Stimulated activated CD4-positive, alpha-beta T cell treated with anti-CD3 and anti-CD28 coated beads, Interleukin-12 subunit alpha, Interleukin-12 subunit beta, amount 100 ng/mL, for 48 hours (primary cell): ENCODE measurements at places on chromosomes 4 and X.

- no peak for DNase-seq
Measured at GRCh38 chr4:153183146-153183545, 21.1 kb upstream of the TRIM2 start.

DNA sequence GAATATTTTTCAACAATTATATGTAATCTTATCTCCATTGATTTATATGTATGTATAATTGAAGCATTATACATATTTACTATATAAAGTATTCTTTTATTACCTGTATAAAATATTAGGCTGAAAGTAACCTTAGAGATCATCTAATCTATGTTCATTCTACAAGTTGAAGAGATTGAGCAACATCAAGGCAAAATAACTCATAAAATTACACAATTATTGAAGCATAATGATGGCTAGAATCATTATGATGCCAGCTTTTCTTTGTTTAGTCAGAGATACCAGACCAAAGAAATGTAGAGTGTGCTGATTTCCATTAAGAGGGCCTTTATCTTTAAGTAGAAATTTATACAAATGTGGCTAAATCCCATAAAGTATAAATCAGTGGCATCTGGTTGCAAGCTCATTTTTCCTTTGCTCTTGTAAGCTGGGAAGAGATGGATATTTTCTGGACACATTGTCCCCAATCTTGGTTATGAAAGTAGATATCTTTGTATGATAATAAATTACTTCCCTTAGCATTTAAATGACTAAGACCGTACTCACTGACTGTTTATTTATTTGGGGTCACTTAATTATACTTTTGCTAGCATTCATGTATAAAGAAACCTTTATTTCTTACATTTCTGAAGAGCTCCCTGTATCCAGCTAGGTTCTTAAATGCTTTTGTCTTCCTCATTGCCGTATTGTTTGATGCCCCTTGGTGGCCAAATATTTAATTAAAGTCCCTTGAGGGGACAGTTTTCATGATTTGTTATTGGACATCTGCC, 339.8 kb downstream of the PCDH7 start:
- no peak for DNase-seq

DNA sequence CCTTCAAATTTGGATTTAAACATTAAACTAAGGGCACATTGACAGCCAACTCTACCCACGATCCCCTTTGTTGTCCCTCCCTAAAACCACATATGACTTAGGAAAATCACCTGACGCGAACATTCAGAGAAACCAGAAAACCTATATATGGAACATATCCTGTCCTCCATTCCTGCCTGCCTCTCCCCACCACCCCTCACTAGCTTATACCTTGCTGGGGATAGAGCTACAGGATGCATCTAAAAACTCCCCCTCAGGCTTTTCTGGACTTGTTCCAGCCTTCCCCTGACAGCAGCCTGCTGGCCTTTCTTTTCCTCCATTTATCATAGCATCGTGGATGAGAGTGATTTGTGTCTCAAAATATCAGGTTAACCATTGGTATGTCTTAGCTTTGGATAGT, 8.8 kb downstream of the STK26 start:
- DNase-seq, result no peak

DNA sequence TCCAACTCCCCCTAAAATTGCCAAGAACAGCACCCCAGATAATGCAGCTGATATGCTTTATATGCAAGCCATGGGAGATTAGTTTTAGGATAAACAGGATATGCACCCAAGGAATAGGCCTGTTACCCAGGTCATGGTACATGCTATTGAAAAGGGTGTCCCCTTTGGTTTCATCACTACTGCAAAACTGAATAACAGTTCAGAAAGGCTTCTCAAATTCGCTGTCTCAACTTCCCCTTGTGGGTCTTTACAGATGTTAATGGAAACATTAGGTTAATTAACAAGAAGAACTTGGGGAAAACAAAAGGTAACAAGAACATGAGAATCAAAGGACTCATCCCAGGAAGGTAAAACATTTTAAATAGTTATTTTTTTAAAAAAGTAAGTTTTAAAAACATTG, 318.7 kb downstream of the PRR32 start:
- no peak for DNase-seq

DNA sequence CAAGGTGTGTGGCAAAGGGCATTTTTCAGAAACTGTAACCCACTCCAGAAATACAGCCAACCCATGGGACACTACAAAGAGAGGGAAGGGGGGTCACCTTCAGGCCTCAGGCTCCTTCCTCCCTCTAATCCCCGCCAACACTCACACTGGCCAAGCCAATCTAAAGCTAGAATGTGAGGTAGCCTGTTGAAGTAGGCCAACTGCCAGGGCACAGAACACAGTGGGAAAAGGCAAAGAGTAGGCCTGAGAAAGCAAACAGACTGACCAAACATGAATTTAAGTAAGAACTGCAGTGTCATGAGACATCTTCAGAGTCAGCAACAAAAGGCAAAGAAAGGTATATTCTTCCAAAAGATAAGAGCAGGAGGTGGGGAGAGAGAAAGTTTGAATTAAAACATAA, 289.0 kb downstream of the HNRNPD start:
- no peak for DNase-seq

GRCh38 chr4:150131581-150132228, 53.5 kb downstream of the DCLK2 start:
- no peak for DNase-seq

GRCh38 chrX:138683600-138683999, 27.9 kb downstream of the FGF13 start:
- DNase-seq, result no peak

DNA sequence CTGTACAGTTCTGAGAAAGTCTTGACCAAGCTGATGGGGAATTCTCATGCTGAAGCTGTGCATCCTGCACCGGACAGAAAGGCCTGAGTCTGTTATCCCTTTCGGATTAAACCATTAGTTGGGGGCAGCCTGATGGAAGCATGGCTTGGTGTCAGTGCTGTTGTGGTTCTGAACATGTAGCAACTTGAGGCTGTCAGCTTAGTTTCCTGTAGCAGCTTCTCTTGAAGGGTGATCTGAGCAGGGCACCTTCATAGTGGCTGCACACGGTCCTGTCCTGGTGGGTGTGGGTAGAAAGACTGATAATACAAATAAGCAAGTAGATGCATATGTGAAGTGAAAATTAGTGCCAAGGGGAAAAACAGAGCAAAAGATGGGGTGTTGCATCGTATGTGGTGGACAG, 11.7 kb downstream of the KIAA0232 start:
- DNase-seq, result no peak

DNA sequence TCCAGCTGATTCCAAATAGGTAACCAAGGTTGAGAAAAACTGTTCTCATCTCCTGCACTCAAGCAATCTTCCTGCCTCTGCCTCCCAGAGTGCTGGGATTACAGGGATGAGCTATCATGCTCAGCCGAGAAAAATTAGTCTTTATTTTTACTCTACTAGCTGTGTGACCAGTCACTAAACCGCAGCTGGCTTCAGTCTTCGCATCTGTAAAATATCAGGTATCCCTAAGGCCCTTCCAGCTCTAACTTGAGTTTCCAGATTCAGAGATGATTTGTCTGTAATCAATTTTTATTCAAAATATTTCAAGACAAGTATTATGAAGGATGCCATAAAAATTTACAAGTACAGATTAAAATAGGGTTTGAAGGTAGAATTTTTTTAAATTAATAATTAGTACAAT, 3.5 kb downstream of the ADH6 start:
- DNase-seq, result no peak

DNA sequence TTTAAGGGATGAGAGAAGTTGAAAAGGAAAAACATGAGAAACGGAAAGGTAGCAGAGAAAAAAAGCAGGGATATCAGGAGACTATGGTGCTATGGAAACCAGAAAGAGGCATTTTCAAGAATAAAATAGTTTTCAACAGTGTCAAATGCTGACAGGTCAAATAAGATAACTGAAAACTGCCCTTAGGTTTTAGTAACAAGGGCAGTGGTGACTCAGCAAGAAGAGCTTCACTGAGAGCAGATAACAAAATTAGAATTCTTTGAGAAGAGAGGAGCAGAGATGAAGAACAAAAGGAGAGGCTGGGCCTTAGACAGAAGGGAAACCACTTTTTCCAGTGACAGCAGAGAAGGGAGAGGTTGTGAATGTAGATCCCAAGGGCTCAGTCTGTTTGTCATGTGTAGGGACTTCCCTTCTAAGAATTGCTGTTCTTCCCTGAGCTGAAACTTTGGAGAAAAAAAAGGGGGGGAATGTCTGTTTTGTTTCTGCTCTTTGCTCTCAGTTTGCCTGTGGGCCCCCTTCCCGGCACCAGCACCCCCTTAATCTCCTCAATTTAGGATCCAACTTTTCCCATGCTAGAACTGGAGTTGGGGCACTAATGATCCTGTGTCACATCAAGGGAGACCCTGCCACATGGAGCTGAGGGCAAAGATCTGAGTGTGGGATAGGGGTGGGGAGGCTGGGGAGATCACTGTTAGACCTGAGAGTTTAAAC, 26.8 kb upstream of the MAGEA10 start:
- DNase-seq, result no peak

- no peak for DNase-seq
Measured at GRCh38 chr4:37687681-37688080, 1.5 kb upstream of the RELL1 start.

DNA sequence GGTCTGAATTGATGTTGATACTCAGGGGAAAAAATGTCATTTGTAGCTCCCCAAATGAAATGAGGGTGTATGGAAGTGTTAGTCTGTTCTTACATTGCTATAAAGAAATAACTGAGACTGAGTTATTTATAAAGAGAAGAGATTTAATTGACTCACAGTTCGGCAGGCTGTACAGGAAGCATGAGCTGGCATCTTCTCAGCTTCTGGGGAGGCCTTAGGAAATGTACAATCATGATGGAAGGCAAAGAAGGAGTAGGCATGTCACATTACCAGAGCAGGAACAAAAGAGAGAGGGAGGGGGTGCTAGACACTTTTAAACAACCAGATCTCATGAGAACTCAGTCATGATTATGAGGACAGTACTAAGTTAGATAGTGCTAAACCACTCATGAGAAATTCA, 1199.9 kb upstream of the DIAPH2 start:
- DNase-seq, result no peak

DNA sequence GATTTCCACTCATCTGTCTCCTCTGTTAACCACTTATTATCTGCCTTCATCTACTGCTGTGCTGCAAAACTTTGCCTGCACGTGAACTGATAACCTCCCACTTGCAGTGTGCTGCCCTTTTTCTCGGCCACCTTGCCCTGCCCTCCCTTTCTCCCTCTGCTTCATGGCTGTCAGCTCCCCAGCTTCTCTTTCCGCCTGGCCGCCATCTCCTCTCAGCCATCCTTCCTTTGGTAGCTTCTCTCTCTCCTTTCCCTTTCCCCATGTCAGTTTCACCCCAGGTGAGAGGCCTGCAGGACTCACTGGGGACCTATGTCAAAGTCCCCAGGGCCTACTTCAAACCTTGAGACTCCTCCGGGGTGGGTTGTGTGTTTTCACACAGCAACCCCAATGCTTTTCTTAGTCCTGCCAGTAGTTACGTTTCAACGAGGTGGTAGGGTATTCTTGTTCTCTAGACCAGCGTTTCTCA, 6.6 kb downstream of the MSL3 start:
- no peak for DNase-seq

- DNase-seq, result no peak
Measured at GRCh38 chr4:76982638-76983584, 33.4 kb downstream of the SEPTIN11 start.

GRCh38 chr4:4606321-4606720, 64.5 kb upstream of the STX18 start:
- DNase-seq, result no peak

DNA sequence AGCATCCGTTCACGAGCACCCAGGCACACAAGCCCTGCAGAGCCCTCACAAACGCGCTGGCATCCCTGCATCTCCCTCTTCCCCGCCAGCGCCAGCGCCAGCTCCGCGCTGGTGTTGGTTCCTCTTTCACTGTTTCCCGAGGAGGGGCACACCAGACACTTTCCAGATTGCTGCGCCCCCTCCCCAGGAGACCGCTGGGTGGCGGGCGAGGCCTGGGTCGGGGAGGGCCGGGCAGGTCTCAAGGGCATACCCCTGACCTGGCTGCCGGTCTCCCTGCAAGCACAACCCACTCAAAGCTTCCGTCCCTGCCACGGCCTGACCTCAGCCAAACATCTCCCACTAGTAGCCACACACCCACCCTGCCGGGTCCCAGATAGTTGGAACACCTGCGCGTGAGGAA, 2.2 kb upstream of the NKX1-1 start:
- no peak for DNase-seq

DNA sequence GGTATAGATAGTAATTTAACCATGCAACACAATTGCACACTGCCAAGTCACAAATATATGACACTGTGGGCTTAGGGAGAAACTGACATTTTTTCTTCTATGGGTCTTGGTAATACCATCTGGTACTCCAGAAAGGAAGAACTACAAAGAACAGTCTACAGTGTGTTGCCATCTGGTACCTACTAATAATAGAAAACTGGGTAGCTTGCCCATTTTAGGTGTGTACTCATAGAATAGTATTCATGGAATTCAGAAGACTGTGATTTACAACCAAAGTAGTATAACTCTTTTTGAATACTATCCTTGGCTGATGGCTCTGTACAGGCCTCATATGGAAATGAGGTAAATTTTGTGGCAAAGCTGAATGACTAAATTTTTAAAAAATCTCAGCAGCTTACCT, 132.6 kb upstream of the RPS6KA6 start:
- no peak for DNase-seq

GRCh38 chr4:78068481-78068880, 11.4 kb downstream of the FRAS1 start:
- no peak for DNase-seq

DNA sequence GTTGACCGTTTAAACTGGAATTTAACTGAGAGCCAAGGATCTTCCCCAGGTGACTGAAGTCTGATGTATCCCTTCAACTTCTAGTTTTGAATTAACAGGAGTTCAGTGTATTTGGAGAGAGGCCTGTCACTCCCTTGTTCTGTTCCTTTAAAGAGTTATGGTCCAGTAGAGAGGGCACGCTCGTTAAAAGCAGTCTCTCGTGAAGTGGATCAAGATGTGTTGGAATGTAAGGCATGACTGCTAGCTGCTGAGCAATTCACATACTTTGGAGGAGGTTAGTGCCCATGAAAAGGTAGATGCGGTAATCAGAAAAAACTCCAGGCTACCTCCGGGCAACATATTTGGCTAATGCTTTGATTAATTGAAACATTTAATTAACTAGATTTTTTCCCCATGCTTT, 65.7 kb downstream of the SHROOM2 start:
- no peak for DNase-seq

DNA sequence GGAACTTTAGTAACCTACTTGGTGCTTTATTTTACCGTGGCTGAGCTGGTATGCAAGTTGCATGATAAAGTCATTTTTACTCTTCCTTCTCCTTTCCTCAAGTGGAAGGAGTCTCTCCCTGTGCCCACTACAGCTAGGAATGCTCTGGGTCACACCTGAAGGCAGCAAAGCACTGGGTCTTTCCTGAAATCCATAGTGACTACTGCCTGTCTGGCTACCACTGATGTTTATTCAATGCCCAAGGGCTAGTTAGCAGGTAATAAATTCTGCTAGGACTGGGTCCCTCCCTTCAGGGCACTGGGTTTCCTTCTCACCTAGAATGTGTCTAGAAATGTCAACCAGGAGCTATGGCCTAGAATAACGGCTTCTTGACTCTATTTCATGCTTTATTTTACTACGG, 1081.4 kb downstream of the FAT4 start:
- no peak for DNase-seq
